ENCODE measurements at places on chromosomes 2 and 18.

DNA sequence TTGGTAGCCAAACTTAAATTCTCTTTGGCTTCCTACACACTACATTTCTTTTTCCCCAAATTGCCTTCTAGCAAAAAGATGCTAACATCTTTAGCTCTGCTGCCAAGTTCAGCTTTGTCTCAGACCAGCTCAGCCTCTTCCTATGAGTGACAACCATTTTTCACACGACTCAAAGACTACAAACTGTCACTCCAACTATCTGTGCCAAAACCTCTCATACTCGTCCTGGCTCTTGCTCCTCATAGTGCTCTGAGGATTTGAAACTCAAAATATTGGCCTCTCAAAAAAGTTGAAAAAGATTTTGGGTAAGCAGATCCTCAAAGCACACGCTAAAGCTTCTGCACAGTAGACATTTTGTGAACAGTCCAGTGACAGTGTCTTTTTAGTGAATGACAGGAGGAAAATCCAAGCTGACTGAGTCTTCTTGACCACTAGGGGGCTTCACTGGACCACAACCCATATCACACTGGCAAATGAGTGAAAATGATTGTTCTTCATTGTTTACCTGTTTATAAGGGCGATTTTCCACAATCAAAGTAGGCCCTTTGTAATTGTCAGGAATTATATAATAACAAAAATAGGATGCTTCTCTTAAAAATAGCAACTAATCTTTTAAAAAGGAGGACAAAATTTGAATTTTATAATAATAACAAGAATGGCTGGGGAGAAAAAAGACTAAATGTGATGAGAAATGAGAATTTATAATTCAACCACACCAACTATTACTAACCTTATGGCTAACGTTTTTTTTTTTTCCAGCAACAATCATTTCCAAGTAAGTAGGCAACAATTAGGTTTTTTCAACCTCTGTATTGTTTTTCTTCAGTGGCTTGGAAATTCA, 85.5 kb upstream of the PGAP1 start:
- peak; percentile 52 for DNase-seq

DNA sequence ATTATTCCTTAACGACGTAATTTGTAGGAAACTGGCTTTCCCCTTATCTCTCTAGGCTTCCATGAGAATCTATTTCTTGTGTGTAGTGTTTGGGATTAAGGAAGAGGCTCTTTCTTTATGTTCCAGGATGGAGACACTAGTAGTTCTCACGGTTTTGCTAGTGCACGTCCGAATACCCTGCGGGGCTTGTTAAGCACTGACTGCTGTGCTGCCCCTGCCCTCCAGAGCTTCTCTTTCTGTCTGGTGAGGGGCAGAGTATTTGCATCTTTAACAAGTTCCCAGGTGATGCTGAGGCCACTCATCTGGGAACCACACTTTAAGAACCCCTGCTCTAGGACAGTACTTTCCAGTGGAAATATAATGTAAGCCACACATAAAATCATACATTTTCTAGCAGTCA, 76.4 kb downstream of the SPATS2L start:
- no peak for DNase-seq

DNA sequence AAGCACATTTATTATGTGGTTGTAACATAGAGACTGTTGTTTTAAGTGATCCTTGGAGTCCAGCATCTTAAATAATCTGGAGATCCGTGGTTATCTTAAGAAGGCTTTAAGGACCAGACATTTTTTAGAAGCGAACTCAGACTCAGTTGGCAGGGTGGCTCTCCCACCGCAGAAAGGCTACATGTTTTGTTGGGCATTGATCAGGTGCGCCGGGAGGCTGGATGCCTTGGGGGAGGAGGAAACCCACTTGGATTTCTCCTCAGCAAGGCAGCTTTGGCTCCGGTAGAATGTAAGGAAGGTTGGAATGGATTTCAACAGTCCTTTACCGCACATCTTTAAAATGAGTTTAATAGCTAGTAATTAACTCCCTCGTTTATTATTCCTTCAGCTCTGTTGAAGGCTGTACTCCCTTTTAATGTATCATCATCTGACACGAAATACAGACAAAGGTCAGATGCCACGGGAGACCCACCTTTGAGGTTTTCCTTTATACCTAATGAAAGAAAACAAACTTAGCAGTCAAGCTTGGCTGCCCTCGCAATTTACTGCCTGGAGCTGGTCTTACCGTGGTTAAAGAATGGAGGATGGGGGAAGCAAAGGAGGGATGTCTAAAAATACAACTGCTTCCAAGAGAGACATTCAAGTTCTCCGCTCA, 1.2 kb downstream of the TMEM200C start:
- DNase-seq: no peak

GRCh38 chr2:177207101-177207500, 5.5 kb upstream of the HNRNPA3 start:
- DNase-seq: no peak

- DNase-seq: no peak
Measured at GRCh38 chr18:44946529-44947113, 265.9 kb downstream of the SETBP1 start.

DNA sequence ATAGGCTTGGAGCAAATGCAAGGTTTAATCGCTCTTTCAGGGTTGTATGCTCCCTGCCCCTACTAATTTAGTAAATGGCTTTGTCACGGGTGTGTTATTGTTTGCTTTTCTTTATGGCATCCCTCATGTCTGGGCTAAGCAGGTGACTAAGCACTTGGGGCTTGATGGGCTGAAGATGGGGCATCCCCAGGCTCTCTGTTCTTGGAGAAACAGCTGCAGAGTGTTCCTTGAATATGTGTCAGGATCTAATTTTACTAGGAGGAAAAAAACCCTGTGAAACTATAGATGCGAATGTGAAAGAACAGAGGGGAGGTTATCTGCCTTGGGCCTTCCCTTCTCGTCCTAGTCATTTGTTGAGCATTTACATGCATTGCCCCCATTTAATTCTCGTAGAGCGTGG, 94.7 kb upstream of the TAF1B start:
- peak; percentile 51 for DNase-seq

DNA sequence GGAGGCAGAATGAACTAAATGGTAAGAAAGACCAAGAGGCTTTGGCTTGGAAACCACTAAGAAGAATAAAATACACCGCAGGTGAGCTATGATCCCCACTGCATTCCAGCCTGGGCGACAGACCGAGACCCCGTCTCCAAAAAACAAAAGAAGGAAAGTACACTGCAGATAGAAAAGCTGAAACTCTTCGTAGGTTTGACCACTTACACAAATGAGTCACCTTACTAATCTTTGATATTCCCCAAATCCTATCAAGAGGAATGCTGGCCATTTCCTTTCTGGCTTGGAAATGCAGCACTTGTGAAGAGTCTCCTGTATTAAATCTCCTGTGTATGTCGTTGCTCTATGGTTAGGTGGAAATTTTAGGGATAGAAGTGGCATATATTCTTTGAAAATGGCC, 108.8 kb downstream of the MTCL1 start:
- no peak for DNase-seq

GRCh38 chr2:202494300-202495229, 118.4 kb downstream of the BMPR2 start:
- no peak for DNase-seq

GRCh38 chr2:228447266-228447915, 265.9 kb upstream of the SPHKAP start:
- no peak for DNase-seq

- DNase-seq: no peak
Measured at GRCh38 chr2:67548317-67549201, 151.4 kb downstream of the ETAA1 start.

DNA sequence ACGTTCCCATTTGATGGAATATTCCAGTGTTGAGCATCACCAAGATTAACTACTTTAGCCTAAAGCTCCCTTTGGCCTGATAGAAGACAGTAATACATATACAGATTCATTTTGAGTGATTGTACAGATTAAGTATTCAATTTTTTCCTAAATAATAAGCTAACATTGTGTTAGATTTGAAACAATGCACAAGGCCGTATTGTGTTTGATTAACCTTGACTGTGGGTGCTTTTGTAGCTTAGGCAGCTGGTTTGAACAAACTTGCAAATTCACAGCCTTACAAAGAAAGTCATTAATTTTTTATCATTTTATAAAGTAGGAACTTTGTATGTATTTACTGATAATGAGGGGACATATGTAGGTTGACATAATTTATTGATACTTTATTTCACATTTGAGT, 29.6 kb downstream of the NABP1 start:
- no peak for DNase-seq

DNA sequence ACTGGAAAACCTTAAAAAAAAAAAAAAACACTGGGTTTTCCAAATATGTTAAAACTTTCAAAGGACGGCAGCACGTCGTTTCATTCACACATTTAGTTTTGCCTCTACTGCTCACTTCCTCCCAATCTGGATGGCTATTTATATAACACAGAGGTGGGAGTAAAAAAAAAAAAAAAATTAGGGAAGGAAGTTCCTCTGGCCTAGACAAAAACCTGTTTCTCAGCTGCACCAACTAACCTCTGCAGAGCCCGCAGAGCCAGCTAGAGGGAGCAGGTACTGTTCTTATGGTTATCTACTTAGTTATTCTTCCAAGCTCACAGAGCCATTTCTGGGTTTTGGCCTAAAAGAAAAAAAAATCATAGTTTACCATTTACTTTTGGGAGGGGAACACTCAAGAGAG, 28.1 kb downstream of the SLC1A4 start:
- DNase-seq: peak; percentile 82

DNA sequence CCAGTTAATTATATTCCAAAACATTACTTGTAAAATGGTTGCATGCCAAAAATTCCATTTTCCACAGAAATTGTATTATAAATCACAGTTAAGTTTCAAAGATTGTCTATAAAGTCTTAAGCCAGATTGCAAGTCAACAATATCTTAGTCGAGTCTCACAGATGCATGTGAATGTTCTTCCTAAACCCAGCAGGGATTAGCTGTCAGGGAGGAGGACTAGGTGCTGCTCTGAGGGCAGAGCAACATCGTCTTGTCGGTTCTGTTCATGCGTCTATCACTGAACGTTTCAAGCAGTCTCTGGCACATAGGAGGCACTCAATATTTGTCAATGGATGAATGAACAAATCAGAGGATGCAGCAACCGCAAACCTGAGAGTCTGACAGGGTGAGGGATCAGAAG, 27.0 kb downstream of the EPB41L3 start:
- no peak for DNase-seq

GRCh38 chr18:51911584-51911983, 428.4 kb upstream of the DCC start:
- DNase-seq: no peak

DNA sequence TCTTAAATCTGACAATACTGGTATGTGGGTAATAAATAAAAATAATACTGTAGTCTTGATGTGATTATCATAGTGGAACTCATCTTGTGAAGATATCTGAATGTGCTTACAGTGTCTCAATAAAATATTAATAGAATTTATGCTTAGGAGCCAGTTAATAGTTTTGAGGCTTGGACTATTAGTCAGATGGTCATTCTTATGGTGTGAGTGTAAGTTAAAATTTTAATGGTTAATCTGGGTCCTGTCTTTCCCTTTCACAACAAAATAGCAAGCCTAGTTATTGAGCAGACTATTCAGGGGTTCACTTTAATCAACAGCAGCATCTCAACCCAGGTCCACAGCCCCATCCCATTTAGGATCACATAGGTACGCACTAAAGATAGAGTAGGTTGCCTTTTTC, 138.9 kb downstream of the HAUS1 start:
- DNase-seq: no peak

DNA sequence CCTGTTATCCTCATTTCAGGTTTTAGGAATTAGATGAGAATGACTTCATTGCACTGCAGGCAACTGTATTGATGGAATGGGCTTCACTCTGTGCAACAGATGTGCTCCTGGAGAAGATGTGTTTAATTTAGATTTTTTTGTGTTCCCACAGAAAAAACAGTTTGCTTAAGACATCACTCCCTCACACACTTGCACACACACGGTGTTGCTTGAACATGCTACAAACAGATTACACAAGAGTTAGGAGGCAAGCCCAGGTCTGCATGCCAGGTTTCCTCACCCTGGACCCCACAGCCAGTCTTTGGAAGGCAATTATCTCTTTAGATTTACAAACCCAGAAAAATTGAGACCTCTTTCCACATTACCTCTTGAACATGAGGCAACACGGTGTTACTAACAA, 93.7 kb upstream of the KLHL29 start:
- no peak for DNase-seq

- no peak for DNase-seq
Measured at GRCh38 chr2:38650012-38650411, 15.9 kb upstream of the GALM start.

DNA sequence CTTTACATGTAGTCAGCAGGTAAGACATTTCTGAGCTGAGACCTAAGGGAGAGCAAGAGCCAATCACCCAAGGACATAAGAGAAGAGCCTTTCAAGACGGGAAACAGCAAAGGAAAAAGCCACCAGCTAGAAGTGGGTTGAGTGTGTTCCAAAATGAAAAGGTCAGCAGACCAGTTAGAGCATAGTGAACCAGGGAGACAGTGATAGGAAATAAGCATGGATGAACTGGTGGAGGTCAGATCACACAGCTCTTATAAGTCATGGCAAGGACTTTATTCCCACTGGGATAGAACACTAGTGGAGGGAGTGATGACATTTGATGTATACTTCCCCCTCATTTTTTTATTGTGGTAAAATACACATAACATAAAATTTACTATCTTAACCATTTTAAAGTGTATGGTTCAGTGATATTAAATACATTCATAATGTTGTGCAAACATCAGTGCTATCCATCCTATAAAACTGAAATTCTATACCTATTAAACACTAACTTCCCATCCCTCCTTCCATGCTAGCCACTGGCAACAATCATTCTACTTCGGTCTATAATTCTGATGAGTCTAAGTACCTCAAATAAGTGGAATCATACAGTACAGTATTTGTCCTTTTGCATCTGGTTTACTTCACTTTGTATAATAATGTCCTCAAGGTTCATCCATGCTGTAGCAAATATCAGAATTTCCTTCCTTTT, 155.8 kb upstream of the WDSUB1 start:
- no peak for DNase-seq

DNA sequence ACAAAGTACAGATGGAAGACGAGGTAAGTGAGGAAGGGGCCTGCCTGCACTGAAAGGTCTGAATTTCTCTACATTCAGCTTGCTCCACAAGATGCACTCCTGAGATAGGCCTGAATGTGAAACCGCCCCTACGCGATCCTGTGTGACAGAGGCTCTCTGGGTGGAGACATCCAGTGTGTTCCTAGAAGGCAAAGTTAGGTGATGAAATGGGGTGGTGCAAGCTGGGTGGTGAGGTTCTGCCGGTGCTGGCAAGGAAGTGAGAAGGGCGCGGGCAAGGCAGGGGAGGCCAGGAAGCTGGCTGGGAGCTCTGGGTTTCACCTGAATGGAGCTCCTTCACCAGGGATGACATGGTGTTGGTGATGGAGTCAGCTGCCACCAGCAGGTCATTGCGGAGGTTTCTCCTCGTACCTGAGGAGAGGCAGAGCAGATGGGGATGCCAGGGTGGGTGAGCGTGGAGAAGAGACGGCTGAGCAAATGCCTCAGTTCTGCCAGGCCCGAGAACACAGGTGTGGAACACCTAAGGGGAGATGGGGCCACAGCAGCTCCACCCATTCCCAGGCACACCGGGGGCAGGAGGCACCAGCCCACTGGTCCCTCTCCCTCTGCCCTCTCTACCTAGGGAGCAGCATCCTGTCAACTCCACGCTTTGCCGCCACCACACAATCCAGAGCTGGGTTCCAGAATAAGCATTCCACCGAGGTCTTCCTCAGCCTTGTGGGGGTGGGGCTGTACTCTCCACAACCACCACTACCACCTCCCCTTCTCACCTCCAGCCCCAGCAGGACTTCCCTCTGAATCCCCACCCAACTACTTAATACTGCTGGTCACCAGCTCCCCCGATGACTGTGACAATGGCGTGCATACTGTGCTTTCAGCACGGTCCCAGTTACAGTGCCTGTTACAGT, 45.5 kb upstream of the DNMT3A start:
- no peak for DNase-seq
